Activated CD4-positive, alpha-beta T cell treated with anti-CD3 and anti-CD28 coated beads, Interleukin-2, amount 10 ng/mL, durations not matched to agents 7 days and 5 days (primary cell): ENCODE measurements at places on chromosomes 3 and 15.

DNA sequence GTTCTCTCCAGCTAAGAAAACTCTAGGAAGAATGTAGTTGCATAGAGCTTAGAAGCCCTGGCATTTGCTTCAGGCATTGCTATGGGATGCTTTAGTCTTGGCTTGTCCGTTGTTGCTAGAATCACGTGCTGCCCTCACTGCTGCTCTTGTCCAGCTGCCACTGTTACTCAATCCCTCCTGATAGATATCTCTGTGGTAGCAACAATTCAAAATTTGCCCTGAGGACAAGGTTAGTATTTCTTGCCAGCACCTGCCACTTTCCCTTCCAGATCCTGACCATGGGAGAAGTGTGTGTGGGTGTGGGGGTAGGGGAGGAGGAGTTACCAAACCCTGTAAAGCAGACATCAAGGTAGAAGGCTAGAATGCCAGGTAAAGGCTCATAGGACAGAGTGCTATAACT is 113.8 kb downstream of the PPM1L start:
- no peak for DNase-seq

- no peak for DNase-seq
These were observed 243.1 kb upstream of the SETMAR start for GRCh38 chr3:4060064-4060463.

- DNase-seq, result peak; percentile 58
These were observed 1.4 kb downstream of the HTD2 start for GRCh38 chr3:58307639-58308215.

GRCh38 chr15:43896543-43896942 is 69.7 kb downstream of the WDR76 start:
- DNase-seq, result no peak

- peak; percentile 31 for DNase-seq
These were observed 29.3 kb upstream of the SH3BP5 start for GRCh38 chr3:15361494-15362214.

- DNase-seq, result peak; percentile 29
These were observed 475 bp downstream of the EIF4E3 start for GRCh38 chr3:71724584-71725270.

DNA sequence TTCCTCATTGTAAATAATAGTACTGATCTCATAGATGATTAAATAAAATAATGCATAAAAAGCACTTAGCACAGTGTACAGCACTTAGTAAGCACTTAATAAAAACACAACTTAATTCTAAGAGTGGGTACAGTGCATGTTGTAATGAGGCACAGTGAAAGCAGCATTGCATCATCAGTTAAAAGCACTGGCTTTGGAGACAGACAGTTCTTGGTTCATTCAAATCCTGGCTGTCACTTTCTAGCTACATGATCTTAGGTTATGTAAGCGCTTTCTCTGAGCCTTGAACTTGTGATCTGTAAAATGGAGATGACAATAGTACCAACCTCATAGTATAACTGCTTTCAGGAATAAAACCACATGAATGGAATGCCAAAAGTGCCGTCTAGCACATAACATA is 151.5 kb downstream of the DPH6 start:
- DNase-seq, result no peak
